ENCODE measurements at places on chromosomes 3 and 15.

DNA sequence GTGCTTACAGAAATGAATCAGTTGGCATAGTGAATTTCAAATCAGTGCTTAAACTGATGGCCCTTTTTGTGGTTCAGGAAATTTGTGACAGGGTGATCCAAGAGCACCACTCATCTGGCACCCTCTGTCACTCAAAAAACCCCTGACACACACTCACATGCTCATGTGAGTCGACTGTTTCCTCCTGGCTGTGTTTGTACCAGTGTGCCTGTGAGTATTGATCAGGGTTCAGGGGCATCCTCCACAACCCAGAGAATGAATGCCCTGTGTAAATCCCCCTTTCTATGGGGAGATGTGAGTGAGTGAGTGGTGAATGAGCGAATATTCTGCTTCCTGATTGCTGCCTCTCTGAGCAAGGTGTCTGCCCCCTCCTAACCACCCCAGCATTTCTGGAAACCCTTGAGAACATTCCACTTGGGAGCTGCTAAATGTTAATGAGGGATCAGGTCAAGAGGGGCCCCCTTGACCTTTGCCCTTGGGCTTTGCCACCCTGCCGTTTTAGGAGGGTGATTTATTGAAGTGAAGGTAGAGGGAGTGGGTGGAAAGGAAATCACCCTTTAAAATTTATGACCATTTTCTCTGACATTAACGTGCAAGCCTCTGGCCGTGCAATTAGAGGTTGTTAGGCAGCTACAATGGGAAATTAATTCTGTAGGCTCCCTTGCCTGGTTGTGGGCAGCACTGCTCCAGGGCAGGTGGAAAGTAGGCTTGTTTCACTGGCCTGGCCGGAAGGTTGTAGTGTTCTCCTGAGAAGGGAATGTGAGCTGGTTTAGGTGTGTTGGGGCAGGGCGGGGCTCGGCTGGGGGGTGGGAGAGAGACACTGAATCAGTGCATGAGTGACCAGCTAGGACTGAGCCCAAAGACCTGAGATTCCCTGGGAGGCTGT, 87.2 kb downstream of the SLCO3A1 start:
- DNase-seq = peak; percentile 79

GRCh38 chr3:165854696-165855095, 17.5 kb upstream of the BCHE start:
- no peak for DNase-seq

DNA sequence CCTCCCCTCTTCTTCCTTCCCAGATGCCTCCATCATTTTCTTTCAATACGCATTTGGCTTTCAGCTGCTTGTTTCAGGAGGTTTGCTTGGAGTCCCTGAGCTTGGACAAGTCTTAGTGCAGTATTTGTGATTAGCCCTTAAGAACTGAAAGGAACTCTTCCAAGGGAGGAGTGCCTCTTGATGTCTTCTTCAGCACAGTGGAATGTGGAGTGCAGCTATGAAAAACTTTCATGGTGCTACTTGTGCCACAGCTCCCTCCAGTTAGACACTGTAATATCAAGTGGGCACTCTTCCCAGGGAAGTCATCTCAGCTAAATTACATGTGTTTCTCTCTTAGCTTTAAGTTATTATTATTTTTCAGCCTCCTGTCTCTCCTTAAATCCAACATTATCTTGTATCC, 173.1 kb downstream of the NECTIN3 start:
- no peak for DNase-seq

DNA sequence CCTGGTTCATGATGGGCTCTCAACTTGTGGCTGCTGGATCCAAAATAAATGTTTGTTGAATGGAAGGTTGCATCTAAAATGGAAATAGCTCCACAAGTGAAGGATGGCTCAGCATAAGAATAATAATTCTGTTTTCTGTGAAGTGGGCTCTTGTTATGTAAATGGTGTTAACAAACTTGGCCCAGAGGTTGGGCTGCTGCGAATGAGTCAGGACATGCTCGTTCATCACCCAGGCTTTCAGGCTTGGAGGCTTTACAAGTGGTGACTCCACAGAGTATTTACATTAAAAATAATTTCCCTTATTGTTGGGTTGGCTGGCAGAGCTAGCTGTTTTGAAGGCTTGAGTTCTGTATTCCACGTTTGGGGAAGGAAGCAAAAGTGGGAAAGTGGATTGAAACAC, 60.5 kb downstream of the ITGB5 start:
- no peak for DNase-seq

DNA sequence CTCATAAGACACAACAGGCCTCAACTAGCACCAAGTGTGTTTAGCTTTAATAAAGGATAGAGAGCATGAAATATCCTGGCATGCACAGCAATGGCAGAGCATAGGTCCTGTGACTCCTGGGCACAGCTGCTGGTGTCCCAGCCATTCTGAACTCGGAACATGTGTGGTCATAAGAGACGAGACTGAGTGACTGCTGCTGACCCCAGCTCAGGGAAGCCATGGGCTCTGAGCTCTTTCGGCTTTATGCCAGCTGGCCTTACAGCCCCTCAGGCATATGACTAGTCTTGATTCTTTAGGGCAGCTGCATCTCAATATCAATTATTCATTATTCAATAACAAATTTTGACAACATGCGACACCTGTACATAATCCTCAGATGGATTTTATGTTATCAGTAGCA, 62.4 kb upstream of the TOPAZ1 start:
- DNase-seq = no peak

GRCh38 chr15:62854420-62855084, 188.0 kb upstream of the TPM1 start:
- no peak for DNase-seq

GRCh38 chr3:414063-414462, 217.5 kb downstream of the CHL1 start:
- DNase-seq = no peak

DNA sequence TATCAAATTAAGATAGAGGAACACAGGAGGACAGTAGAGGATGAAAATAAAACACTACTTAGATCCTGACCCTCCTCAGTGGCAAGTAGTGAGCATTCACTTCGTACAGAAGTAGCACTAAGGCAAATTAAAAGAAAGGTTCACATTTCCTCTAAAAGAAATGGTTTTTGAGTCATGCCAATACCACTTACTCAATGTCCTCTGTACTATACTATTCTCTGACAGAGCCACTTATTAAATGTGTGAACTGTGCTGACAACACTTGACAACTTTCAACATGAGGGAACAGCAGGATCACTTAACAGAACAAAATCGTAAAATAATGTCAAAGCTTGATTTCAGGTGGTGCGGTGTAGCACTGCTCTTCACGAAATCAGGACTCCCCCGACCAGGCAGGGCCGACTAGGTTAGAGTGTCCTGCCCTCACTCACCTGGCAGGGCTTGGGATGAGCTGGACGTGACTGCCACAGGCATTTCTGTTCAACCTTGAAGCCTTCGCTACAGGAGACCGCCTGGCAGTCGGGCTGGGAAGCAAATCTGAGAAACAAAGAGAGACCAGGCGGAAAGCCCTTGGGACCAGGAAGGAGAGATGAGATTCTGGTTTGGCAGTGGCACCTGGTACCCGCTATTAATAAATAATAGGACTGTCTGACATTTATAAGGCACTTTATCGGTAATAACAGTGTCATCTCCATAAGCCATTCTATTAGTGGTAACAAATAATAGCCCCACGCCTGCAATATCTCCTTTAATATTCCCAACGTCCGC, 611 bp upstream of the SLC27A2 start:
- no peak for DNase-seq

DNA sequence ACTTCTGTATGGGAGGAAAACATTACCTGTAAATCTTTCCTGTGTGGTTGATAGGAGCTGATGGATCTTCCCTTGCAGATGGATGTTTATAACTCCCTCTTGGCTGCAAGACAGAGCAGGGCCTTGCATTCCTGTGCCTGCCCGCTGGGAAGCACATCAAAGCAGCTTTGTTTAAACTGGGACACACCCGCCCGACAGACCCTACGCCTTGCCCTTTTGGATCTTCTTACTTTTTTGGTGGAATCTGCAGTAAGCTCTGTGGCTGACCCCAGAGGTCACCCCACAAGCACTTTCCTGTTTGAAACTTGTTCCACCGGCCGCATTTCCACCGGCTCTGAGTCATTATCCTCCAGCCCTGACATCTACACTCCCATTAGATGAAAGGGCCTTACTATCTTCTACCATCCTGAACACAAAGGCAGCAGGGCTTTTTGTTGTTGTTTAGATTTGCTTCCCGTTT, 244.1 kb upstream of the STT3B start:
- DNase-seq = no peak

GRCh38 chr15:40096094-40096891, 12.4 kb downstream of the BMF start:
- no peak for DNase-seq

DNA sequence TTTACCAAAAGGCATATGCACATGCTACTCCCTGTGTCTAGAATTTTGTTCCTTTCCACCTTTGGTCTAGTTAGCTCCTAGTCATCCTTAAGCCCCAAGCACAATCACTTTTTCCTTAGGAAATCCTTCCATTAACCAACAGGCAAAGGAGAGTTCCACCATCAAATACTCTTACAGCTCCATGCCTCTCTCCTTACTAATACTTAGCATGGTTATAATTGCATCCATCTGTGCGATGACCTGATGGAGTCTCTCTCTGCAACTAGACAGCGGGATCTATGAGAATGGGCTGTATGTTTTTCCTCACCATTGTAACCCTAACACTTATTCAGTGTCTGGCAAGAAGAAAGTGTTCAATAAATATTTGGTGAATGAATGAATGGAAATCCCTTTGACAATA, 69.3 kb upstream of the SMAD3 start:
- DNase-seq = no peak

- DNase-seq = no peak
These were observed 31.3 kb upstream of the LPP start for GRCh38 chr3:188122571-188123169.

DNA sequence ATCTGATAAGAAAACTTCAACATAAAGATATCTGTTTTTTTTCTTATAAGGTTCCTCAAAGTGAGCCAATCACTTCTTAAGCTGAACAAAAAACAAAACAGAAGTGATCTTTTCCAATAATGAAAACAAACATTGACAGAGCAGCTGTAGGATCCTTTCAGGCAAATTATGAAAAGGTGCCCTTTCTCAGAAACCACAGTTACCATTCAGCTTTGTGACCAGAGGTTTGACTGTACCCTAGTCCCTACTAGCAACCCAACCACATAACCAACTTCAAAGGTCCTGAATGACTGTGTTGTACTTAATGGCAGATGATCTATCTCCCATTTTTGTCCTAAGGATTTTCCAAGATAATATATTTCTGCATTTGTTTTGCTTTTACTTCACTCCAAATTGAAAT, 39.4 kb upstream of the CCR2 start:
- no peak for DNase-seq

DNA sequence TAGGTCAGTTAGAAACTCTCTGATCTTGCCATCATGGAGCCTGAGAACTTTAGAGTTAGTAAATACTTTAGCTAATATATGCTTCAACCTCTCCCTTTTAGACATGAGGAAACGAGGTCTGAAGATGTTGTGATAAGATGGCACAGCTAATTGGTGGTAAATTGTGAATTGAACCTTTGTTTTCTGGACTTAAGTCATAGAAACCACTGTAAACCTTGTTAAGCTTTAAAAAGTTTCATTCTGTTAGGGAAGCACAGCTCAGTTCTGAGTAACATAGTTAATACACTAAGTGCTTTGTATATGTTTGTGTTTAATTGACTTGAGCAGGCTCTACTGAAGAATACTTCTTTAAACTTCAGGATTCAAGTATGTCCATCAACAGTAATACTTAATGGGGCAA, 108.6 kb downstream of the AKAP13 start:
- no peak for DNase-seq

GRCh38 chr3:174340624-174341587, 518.2 kb upstream of the NAALADL2 start:
- no peak for DNase-seq

DNA sequence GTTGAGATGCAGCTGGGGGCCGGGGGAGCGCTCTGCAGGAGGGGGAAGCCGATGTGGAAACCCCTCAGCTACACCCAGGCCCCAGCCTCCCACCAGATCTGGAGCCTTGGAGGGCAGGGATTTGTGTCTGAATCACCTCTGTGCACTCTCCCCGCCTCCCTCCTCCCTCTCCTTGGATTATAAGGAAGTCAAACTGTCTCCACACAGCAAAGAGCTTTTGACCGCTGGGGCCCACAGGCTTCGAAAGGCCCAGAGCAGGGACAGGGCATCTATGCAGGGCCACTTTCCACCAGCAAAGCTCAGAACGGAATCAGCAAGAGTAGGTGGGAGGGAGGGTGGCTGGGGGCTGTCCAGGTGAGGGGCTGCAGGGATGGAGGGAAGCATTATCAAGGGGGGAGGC, 68.9 kb downstream of the IQSEC1 start:
- DNase-seq = no peak

DNA sequence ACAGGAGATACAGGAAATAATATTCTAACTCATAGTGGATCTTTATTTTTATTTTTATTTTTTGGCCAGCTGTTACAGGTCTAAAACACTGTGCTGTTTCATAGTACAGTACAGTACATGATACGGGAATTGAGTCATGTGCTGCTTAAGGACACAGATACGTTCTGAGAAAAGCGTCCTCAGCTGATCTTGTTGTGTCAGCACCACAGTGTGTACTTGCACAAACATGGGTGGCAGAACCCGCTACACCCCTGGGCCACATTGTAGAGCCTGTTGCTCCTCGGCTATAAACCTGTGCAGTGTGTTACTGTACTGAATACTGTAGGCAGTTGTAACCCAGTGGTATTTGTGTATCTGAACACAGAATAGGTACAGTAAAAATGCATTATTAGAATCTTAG, 183.4 kb downstream of the OR4M2 start:
- DNase-seq = no peak

DNA sequence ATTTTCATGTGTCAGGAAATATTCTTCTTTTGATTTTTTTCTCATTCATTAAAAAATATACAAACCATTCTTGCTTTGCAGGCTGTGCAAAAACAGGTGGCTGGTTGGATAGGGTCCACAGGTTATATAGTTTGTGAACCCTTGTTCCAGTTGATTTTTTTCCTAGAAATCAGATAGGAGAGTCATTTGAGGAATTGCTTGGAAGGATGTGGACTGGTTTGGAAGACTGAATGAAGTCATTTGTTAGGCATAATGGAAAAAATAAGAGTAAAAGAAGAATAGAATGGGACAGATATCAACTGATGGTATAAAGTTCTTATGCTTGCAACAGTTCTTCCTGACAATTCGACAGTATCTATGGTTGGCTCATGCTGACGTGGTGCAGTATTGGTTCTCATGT, 189.4 kb downstream of the PTPRG start:
- no peak for DNase-seq

GRCh38 chr3:185737740-185738680, 86.8 kb downstream of the IGF2BP2 start:
- DNase-seq = no peak

GRCh38 chr3:78430741-78431140, 1337.1 kb downstream of the ROBO1 start:
- no peak for DNase-seq

DNA sequence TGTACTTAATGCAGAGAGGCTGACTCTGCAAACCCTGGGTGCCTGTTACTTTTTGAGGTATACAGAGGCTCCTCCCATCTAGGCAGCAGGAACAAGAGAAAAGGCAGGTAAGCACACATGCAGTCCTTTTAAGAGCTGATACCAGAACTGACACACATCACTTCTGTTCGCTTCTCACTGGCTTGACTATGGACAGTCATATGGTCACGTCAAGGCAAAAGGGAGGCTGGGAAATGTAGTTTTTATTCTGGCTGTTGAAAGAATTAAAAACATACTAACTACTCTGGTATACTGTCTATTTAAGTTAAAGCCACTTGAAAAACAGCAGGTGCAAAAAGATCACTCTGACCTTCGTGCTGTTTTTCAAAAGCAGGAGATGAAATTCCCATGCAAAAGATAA, 218.3 kb downstream of the CTNNB1 start:
- DNase-seq = no peak

GRCh38 chr15:75685195-75685594, 27.5 kb downstream of the CSPG4 start:
- no peak for DNase-seq

- no peak for DNase-seq
These were observed 35.5 kb upstream of the NOX5 start for GRCh38 chr15:68979006-68979405.
